NCI-H1048 (cell line): ENCODE measurements at places on chromosomes 6 and 20.

DNA sequence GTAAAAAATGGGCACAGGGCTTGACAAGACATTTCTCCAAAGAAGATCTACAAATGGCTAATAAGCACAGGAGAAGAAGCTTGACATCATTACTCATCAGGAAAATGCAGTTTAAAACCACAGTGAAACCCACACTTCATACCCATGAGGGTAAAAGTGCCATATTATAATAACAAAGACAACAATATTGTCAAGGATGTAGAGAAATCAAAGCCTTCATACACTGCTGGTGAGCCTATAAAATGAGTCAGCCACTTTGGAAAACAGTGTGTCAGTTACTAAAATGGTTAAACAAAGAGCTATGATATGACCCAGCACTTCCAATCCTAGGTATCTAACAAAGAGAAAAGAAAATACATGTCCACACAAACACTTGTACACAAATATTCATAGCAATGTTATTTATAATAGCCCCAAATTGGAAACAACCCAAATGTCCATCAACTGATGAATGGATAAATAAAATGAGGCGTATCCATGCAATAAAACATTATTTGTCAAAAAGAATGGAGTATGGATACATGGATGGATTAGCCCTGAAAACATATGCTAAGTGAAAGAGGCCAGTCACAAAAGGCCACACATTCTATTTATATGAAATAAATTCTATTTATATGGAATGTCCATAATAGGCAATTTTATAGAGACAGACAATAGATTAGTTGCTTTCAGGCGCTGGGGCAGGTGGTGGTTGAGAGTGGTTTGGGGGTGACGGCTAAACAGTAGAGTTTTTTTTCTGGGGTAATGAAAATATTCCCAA, 11.5 kb upstream of the IL20RA start:
- no peak for DNase-seq

- no peak for DNase-seq
Observed at GRCh38 chr6:16759646-16760515, 1.4 kb downstream of the ATXN1 start.

GRCh38 chr6:167211295-167211648, 53.5 kb upstream of the GPR31 start:
- DNase-seq = no peak

- no peak for DNase-seq
Observed at GRCh38 chr20:38298768-38299288, 5.1 kb upstream of the BPI start.

- DNase-seq = no peak
Observed at GRCh38 chr6:40856271-40856670, 182.8 kb downstream of the UNC5CL start.

GRCh38 chr20:46743088-46743487, 33.6 kb downstream of the SLC2A10 start:
- no peak for DNase-seq

- DNase-seq = no peak
Observed at GRCh38 chr20:53736757-53737395, 143.2 kb upstream of the ZNF217 start.

DNA sequence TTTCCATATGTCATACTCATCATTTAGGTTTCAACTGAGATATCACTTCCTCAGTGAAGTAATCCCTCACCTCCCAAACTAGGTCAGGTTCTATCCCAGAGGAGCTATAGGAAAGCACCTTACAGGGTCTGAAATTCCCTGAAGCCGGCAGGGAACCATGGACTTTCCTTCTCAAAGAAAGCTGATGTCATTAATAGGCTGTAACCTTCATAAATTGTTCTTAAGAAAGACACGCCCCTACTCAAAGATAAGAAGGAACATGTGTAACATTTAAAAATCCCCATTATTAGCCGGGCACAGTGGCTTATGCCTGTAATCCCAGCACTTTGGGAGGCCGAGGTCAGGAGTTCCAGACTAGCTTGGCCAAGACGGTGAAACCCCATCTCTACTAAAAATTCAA, 50.0 kb upstream of the RNGTT start:
- no peak for DNase-seq

DNA sequence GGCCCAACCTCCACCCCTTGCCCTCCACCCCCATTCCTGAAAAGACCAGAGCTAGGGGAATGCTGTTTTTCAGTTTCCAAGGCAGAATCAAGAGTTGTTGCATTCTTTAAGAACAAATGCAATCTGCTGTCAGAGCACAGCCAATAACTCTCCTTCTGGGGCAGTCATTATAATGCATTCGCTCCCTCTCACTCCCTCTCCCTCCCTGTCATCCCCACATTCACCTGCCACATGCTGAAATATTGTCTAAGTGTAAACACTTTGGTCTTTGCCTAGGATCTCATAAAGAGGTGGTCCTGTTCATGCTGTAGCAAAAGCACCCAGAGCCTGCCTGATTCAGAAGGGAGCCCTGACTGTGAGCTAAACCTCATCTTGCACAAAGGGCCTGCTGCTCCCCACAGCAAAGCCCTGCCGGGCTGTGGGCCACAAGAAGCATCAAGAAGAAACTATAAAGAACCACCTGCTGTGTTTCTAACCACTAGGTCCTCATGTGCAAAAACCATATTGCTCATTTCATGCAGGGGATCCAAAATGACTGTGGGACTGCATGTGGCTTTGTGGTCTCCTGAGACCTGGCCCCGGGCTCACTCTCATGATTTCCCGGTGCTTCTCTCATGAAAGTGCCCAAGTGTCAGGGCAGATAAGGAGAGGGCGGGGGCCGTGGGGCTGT, 85.6 kb downstream of the GPR6 start:
- DNase-seq = no peak

DNA sequence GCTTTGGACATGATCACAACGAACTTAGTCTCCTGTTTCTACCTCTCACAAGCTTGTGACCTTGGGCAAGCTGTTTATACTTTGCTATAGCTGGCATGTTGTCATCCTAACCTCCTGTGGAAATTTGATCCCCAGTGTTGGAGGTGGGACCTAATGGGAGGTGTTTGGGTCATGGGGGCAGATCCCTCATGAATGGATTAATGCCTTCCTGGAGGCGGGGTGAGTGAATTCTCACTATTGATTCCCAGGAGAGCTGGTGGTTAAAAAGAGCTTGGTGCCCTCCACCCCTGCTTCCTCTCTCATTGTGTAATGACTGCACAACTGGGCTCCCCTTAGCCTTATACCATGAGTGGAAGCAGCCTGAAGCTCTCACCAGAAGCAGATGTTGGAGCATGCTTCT, 228.9 kb downstream of the HIVEP2 start:
- no peak for DNase-seq

DNA sequence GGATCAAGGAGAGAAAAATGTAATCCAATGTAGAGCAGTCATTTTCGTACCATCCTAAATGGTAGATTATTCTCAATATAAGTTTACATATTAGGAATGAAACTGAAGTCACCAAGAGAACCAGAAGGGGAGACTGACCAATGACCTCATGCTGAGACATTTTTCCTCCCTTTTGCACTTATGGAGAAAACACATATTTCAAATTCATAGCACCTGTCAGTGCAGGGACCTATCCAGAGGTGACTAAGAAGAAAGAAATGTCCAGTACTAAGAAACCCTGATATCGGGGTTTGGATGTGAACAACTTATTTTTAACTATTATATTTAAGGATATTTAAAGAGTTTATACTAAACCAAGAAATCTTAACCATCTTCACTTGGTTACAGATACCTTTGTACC, 16.6 kb upstream of the LYRM2 start:
- DNase-seq = no peak

DNA sequence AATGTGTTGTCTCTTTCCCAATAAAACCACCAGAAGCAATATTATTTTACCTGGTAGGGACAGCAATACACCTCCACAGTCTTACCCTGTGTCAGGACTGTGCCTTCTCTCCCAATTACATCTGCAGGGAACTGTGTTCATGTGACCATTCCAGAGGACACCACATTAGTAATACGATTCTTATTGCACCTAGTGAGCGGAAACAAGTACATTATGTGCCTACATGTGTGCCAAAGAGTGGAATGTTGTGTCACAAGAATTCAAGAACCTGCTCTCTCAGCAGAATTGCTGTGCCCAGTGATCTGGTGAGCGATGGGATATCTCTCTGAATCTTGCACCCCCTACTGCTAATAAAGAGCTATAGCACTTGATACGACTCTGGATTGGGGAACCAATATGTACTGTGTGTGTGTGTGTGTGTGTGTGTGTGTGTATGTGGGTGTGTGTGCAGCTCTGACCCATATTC, 57.4 kb upstream of the FOXC1 start:
- no peak for DNase-seq

GRCh38 chr20:53621482-53622246, 28.0 kb upstream of the ZNF217 start:
- no peak for DNase-seq

DNA sequence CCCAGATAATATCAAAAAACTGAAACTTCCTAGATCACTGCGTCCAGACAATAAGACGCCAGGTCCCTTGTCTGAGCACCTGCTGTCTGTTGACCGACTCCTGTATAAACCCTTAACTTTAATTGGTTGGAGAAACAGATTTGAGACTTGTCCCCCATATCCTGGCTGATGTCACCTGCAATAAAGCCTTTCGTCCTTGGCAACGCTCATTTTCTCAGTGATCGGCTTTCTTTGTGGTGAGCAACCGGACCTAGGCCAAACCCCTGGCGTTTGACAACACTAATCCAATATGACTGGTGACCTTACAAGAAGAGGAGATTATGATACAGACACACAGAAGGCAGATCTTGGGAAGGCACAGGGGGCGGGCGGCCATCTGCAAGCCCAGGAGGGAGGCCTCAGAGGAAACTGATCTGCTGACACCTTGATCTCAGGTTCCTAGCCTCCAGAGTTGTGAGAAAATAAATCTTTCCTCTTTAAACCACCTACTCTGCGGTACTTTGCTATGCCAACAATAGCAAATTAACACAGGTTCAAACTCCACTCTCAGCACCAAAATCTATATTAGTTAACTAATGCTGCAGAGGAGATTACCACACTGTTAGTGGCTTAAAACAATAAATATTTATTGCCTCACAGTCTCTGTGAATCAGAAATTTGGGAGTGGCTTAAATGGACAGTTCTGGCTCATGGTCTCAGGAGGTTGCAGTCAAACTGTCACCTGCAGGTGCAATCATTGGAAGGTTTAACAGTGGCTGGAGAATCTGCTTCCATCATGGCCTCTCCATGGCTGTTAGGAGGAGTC, 178.7 kb downstream of the OTOR start:
- no peak for DNase-seq
